Progenitor cell of endocrine pancreas (in vitro differentiated cells): ENCODE measurements at places on chromosomes 13 and 19.
A peak's percentile ranks its signal among the peaks of the same experiment; 100 is the strongest.

DNA sequence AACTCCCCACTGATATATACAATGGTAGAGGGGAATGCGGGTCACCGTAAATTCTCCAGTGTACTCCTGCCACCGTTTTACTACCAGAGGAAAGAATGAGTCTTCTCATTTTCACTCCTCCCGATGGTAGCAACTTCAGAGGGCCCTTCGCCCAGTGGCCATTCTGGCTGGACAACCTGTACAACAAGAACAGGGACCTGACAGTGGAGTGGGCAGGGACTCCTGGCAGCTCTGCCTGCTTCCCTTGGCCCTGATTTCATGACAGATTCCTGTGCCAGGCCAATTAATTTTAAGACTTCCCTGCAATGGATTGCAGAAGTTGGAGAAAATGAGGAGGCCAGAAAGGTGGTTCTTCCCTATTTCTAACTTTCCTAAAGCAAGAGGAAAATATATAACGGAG, 148.9 kb downstream of the GPC6 start:
- DNase-seq = no peak

- no peak for DNase-seq
Measured at GRCh38 chr19:48348045-48348444, 15.7 kb downstream of the TMEM143 start.

- DNase-seq = peak; percentile 93
Measured at GRCh38 chr19:42295831-42296525, 6.0 kb upstream of the PRR19 start.

DNA sequence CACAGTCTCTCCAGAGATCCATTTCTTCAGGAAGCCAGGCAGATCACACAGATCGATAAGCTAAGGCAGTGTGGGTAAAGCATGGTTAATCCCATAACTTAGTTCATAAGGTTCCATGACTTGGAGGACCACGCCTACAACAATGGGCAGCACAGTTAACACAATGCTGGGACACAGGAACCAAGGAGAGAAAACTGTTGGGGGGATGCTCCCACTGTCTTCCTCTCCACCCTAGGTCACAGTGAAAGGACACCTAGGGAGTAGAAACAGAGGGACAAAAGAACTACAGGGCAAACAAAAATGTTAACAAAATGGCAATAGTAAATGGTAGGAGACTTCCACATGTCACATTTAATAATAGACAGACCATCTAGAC, 20.8 kb upstream of the ZNF181 start:
- DNase-seq = no peak

GRCh38 chr13:87889254-87889653, 218.1 kb downstream of the SLITRK5 start:
- DNase-seq = no peak

DNA sequence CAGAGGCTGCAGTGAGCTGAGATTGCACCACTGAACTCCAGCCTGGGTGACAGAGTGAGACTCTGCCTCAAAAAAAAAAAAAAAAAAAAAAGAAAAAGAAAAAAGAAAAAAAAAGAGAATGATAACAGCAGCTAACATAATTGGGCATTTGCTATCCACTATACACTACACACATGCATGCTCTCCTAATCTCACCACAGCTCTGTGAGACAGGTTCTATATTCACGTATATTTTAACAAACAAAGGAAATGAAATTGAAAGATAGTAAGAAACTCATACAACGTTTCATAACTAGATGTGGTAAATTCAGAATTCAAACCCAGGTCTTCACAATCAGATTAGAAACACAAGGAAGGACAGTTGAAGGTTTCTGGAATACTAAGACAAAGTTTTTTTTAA, 265.7 kb downstream of the DIAPH3 start:
- no peak for DNase-seq

DNA sequence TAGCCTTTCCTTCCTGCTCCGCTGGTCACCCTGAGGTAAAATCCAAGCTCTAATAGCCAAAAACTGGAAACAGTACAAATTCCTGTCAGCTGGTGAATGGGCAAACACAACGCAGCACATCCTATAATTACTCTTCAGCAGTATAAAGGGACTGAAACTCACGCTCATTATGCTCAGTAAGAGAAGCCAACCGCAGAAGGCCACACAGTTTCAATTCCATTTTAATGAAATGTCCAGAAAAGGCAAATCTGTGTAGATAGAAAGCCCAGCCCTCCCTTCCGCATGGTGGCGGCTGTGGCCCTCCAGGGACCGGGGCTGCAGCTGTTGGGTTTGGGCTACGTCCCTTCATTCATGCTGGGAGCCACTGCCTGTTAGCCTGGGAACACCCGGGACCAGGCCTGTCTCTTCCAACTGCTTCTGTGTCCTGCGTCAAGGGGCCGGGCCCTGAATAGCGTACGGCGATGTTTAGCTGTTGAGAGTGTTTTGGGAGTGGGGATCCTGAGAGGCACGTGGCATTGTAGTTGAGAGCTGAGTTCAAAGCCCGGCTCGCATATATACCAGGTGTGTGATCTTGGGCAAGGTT, 23.5 kb downstream of the NKPD1 start:
- DNase-seq = no peak

DNA sequence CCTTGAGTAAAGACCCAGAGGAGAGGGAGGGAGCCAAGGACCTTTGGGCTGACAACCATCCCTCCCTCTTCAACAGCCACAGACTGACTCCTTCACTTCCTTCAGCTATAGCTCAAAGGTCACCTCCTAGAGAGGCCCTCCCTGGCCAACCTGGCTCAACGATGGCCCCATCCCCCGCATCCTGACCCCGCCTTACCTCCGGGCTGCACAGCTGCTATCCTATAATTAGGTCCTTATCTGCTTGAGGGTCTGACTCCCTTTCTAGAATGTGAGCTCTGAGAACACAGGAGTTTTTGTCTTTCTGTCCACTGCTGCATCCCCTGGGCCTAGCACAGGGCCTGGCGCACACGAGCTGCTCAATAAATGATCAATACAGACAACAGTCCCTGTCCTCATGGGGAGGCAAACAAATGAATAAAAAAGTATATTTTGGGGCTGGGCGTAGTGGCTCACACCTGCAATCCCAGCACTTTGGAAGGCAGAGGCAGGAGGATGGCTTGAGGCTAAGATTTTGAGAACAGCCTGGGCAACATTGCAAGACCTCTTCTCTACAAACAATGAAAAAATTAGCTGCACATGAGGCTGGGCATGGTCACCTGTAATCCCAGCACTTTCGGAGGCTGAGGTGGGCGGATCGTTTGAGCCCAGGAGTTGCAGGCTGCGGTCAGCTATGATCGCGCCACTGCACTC, 6.6 kb upstream of the LGALS4 start:
- no peak for DNase-seq

DNA sequence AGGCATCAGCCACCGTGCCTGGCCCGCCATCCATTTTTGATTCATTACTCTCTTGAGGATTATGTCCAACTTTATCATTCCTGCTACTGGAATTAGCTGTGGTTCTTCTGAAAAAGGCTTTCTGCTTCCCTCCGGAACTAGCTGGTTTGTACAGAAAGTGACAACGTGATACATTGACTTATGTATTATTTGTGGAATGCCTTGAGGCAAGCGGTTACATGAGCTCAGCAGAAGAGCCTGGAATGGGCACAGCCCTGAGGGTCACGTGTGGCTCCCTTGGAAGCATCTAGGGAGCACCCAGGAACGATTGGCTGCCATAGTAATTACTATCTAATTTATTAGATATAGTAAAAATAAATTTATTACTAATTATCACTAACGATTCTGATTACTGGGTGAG, 14.4 kb upstream of the RETN start:
- DNase-seq = no peak

DNA sequence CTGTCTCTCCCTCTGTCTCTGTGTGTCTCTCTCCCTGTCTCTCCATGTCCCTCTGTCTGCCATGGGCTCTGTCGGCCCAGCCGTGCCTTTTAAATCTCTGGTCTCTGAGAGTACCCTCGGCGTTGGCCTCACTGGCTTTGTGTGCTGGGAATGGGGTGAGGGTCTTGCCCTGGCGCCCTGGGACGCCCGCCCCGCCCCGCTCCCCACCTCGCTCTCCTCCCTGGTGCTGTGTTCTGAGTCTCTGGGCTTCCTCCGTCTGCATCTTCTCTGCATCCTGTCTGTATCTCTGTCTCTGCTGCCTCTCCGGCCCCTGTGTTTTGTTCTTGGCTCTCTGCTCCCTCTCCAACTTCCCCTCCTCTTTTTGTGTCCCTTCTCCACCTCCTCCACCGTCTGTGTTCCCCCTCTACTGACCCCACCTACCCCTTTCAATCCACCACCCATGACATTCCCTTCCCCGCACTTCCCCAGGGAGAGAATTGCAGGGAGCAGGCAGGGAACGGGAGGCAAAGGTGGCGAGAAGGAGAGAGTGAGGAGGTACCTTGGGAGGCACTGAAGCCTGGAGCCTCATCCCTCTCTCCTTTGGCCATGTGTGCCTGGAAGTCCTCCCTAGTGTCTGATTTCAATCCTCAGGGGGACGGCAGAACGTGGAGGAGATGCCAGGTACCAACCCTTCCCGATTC, 4.0 kb upstream of the MEIS3 start:
- DNase-seq = no peak

- no peak for DNase-seq
Measured at GRCh38 chr13:21443171-21443570, 15.9 kb downstream of the ZDHHC20 start.

DNA sequence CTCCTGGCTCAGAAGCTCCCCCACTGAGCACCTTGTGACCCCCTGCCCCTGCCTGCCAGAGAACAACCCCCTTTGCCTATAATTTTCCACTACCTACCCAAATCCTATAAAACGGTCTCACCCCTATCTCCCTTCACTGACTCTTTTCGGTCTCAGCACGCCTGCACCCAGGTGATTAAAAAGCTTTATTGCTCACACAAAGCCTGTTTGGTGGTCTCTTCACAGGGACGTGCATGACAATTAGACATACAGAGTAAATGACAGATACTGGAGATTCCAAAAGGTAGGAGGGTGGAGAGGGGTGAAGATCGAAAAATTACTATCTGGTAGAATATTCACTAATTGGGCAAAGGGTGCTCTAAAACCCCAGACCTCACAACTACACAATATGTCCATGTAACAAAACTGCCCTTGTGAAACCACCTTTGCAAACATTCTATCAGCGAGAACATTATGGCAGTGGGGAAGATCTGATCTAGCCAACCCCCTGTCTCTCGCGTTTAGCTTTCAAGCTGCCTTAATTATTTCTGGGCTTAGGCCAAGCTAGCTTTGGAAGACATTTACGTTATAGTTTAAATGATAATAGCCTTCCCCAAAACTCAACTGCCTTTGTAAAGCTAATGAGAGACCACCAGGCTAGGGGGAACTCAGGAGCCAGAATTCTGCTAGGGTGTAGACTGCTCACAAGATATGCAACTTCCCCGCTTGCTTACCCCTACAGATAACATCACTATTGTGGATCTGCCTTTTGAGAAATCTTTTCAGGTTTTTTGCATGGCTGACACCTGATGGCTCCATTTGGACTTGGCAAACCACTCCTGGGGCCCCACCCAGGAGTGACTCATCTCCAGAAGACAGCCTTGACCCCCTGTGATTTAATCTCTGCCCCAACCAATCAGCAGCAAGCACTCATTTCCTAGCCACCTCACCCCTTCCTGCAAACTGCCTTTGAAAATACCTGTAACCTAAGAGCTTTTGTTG, 1534.0 kb upstream of the SPRY2 start:
- no peak for DNase-seq

- no peak for DNase-seq
Measured at GRCh38 chr13:102234618-102235017, 167.2 kb downstream of the FGF14 start.

GRCh38 chr13:112521073-112521685, 66.8 kb downstream of the TUBGCP3 start:
- no peak for DNase-seq

- DNase-seq = no peak
Measured at GRCh38 chr19:13782537-13782936, 8.3 kb downstream of the C19orf53 start.

DNA sequence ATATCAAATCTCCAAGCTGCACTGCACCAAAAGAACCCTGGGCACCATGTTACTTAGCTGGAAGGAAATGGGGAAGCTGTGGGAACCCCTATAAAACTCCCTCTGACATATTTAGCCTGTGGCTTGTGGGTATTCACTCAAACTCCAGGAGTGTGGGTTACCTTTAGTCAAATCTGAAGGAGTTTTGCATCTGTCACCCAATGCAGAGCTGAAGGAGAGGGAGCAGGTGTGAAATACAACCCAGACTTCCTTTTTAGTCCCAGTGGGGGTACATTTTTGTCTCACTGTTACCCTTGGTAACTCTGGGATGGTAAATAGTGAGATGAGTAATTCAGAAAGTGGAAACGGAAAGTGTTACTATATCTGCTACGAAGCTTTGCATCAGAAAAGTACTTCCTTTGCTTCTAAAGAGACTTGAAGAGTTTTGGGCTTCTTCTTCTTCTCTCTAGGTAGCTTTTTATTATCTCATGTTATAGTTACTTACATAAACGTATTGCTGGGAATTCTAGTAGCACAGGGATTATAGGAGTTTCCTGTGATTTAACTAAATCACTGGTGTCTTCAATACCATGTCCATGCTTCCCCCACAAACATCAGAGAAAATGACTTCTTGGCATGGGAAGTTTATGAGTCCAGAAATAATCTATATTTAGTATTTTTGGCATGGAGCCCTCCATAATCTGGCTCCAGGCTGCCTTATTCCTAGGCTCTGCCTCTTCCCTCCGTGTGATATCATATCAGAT, 105.9 kb downstream of the AKAP11 start:
- DNase-seq = no peak

- DNase-seq = peak; percentile 42
Measured at GRCh38 chr19:1624458-1624857, 19.2 kb upstream of the UQCR11 start.

DNA sequence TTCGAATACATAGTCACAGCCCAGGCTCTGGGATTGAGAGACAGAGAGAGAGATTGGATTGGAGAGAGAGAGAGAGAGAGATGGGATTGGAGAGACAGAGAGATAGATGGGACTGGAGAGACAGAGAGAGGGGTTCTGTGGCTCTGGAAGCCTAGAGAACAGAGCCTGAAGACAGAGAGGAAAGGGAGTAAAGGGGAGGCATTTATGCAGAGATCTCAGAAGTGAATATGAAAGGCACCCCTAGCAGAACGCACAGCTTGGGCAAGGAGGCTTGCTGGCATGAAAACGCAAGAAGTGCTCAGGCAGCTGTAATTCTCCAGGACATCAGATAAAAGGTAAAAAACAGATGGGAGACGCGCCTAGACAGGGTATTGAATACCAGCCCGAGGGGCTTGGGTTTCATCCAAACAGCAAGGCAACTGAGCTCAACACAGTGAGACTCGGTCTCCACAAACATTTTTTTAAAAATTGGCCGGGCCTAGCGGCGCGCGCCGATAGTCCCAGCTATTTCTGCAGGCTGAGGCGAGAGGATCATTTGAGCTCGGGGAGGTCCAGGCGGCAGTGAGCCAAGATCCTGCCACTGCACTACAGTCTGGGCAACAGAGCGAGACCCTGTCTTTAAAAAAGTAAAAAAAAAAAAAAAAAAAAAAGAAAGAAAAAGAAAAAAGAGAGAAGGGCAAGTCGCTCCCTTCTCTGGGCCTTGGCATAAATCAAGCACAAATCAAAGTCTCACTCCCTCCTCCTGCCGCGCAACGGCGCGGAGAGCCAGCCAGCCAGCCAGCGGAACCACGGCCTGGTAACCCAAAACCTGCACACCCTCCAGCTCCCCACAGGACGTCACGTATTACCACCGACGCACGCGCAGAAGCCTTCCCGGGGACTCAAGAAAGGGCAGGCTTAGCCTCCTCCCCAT, 774 bp upstream of the PPP2R1A start:
- peak; percentile 15 for DNase-seq
